ENCODE measurements at places on chromosomes 7 and 10.
A peak's percentile ranks its signal among the peaks of the same experiment; 100 is the strongest.

DNA sequence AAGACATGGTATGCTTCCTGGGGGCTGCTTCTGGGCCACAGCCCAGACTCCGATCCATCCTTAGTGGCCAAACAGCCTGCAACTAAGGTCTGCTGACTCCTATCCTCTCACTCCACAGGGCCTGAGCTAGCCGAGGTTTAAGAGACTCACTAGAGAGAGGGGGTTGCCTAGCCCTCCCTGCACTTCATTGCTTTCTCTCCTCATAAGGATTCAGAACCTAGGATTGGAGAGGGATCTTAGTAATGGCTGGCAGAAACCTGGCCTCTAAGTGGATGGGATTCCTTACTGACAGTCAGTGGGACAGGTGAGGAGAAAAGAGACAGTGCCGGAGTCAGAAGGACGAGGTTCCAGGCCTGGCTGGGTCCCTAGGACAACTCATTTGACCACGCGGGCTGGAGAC lies 8.2 kb upstream of the DDIT4 start:
- no peak for DNase-seq

DNA sequence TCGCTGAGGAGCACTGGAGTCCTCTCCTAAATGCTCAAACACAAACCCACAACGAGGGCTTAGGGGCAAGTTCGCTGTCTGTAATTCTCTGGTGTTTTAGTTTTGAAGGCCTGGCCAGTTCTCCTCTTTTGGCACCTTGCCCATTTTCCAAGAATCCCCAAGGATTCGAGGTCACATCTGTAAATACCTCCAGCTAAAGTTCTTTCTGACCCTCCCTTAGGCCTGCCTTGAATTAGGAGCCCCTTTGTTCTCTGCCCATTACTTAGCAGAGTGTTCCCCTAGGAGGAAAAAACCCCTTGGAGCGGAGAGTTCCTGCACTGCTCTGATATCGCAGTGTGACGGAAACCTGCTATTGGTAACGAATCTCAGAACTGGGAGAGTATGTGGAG lies 743 bp upstream of the PYROXD2 start:
- DNase-seq, result no peak

GRCh38 chr10:112526139-112526538 lies 79.1 kb downstream of the VTI1A start:
- no peak for DNase-seq

DNA sequence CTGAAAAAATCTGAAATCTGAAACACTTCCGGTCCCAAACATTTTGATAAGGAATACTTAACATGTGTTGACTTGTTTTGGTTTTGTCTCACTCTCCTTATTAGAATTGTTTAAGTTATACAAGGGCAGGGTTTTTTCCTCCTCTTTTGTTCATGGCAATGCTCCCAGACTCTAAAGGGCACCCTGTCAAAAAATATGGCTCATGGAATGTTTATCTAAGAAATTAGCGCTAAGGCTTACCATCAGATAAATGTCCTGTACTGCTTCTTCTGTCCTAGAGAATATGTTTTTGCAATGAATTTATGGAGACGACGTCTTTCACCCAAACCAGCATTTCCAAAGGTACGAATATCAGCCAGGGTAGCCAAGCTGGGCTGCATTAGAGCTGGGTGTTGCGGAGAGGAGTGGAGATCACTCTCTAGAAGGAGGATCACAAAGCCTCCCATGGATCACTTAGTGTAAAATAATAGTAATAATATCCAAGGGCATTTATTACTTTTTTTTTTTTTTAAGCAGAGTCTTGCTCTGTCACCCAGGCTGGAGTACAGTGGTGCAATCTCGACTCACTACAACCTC lies 46.8 kb downstream of the ERLIN1 start:
- no peak for DNase-seq

DNA sequence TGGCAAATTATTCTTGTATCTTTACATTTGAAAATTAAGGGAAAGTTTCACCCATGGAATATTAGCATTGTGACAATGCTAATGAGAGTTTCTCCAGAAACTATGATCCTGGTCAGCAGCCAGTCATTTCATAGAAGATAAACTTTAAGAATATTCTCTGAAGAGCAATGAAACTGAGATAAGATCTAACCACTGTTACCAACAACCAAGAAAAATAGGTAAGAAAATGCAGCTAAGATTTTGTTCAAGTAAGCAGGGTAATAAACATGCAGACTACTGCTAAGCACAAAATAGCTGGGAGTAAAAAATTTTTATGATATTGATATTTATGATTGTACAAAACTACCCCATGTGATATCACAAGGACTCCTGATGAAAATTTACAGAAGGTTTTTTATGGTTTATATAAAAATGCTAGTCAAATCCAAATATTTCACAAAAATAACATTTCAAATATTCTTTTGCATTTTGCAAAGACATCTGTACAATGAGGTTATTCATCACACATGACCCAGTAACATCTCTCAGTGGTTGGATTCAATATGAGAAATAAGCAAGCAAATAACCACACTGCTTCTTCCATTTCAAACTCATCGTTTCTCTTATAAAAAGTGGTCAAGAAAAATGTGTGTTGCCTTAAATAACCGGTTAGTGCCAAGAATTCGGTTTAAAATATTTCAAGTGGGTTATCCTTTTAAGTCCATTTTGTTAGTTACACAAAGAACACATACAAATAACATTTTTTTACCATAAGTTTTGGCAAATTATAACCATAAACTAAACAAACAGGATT lies 251.6 kb downstream of the DIP2C start:
- DNase-seq, result no peak

- no peak for DNase-seq
Measured at GRCh38 chr10:90276894-90277475, 575.6 kb downstream of the KIF20B start.

DNA sequence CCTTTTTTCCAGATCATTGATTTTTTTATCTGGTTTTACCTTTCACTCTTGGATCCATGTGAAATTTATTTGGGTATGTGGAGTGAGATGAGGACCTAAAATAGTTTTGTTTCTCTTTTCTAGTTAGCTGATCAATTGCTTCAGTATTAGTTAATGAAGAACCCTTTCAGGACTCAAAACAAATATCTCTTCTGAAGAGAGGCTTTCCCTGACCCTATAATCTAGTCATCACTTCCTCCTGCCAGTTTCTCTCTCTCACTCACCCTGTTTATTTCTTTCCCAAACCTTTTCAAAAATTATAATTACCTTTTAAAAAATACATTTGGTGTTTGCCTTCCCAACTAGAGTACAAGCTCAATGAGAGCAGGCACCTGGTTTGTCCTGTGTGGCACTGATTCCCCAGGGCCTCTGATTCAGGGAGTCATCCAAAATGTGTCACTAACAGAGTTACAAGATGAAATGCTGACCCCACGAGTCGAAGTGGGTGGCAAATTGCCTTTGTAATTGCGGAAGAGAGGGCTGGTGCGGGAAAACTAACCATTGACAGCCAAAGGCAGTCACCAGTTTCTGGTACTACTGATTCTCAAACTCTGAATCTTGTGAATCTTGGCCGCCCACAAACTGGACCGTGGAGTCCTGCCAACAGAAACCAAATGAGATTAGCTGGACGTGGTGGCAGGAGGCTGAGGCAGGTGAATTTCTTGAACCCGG lies 2.4 kb downstream of the TMEM140 start:
- no peak for DNase-seq

- no peak for DNase-seq
Measured at GRCh38 chr7:27947586-27948278, 207.8 kb downstream of the TAX1BP1 start.

DNA sequence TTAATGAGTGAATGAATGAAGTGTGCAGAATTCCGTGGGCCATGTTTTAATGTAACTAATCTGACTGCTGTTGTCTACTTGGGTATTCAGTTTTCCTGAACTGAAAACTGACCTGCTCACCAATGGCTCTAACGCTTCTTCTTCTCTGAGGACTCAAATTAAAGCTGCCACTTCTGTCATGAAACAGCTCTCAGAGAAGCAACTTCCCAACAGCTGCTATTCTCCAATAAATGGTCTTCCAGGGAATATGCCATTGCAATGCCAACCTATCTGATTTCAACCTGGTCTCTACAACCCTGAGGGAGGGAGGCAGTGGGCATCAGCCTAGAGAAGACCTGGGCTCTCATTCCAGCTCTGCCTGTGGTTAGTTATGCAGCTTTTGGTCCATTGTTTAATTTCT lies 69.4 kb downstream of the FRMD4A start:
- DNase-seq, result no peak

DNA sequence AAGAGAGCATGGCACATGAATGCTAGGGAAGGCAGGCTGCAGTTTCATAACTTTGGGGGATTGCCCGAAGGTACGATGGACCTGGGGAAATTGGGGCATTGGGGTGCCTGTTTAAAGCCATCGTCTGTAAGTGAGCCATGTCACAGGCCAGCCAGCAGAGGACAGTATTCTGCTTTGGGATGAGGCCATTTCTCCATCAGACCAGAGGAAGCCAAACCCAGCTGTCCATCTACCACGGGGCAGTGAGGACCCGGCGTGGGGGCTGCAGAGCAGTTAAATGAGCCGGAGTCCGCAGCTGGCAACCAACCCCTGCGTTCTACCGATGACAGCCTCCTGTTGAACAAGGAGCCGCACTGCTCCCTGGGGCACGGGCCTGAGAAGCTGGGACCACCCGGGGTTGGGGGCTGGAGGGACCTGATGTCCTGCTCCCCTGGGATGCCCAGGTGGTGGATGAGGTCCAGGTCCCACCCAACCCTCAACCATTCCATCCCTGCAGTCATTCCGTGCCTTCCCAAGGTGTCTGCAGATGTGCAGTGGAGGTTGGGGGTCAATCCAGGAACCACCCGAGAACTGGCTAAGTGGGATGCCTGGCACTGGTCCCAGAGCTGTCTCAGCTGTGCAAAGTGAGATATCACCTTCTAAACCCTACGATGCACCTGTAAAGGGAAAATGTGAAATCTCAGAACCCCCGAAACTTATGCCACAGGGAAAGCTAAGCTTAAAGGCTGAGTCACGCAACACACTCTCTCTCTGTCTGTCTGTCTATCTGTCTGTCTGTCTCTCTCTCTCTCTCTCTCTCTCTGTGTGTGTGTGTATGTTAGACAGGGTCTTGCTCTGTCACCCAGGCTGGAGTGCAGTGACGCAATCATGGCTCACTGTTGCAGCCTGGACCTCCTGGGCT lies 12.1 kb upstream of the RHBDD2 start:
- peak; percentile 73 for DNase-seq

GRCh38 chr10:67912331-67912946 lies 28.0 kb downstream of the SIRT1 start:
- DNase-seq, result no peak

DNA sequence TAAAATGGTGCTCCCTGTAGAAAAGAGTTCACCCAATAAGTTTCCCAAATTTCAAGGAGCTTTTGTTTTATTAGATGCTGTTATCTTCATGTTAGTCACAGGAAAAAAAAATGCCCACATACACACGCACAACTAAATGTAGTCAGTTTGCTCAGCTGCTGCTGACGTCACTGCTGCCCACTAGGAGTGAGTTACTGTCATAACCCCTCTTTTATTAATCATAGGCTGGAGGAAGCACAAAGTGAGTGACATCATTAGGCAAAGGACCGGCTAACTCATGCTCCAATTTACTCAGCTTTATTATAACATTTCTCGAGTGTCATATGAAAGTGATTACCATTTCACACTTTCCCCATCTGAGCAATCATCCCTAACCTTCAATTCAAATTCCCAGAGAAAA lies 6.7 kb upstream of the INHBA start:
- DNase-seq, result no peak

GRCh38 chr10:83941189-83941588 lies 198.1 kb upstream of the GHITM start:
- no peak for DNase-seq

DNA sequence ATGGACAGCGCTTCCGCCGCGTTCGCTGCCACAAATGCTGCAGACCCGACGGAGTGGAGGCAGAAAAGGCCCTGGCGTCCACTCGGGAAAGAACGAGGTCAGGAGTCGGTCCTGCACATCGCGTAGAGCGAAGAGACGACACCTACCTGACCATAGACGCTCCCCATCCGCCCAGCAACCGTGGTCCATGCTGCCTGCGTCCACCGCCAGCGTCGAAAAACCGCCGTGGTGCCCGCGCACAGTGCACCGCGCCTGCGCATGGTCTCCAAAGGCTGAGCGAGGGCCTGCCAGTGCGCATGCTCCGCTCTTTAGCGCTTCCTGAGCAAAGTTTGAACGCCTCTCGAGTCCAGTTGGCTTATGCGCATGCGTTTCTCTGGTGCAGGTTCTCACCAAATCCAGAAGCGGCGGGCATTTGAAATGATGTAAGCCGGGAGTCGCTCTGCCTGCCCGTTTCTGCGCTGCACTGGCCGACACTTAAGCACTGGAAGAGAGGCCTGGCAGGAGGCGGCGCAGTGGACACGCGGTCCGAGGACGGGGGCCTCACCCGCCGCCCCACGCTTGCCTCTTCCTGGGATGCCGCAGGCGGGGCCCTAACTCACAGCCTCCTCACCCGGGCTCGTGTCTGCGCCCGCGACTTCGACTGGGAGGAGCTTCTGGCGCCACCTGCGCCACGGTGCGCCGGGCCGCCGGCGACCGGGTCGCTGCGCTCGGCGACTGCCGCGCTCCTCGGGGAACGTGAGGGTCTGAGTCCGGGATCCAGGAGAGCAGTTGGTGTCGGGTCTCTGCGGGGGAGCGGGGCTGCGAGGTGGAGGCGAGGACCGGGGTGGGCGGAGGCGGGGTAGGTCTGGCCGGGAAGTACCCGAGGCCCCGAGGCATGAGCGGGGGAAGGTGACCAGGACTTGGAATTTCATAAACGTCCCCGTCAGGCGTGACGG lies at the start of gene FAM24B:
Gene FAM24B, minus strand, starts transcription at position 243 of the 935 bp plus-strand sequence. CDS start 29,066 bp downstream, outside the sequence.
- DNase-seq, result peak; percentile 88

DNA sequence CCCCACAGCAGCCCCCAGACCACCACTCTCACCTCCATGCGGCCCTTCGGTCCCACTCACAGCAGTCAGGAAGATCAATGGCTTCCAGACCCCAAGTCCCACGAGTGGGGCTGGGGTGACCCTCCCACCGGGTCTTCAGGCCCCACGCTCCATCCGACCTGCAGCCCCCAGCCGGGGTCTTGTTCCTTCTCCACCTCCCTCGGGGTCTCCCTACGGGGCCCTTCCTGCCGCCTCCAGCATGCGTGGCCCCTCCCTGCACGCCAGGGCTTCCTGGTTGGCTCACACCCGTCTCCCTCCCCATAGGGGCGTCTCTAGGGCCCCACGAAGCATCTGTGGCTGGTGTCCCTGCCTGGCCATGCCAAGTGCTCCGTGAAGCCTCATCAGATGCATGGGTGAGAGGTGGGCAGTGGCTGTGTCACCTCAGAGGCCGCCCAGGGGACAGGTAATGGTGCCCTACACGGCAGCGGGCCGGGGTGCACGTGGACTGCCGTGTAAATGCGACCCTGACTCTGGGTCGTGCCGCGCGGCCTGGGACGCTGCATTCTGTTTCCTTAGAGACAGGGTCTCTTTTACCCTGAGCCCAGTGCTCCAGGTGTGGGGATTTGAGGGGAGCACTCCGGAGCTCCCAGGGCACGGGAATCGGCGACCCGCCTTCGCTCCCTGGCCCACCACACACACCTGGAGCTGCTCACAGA lies 19.9 kb downstream of the ADAP1 start:
- DNase-seq, result peak; percentile 9

All from WTC11 (cell line).